ENCODE measurements at places on chromosomes 12 and 14.

DNA sequence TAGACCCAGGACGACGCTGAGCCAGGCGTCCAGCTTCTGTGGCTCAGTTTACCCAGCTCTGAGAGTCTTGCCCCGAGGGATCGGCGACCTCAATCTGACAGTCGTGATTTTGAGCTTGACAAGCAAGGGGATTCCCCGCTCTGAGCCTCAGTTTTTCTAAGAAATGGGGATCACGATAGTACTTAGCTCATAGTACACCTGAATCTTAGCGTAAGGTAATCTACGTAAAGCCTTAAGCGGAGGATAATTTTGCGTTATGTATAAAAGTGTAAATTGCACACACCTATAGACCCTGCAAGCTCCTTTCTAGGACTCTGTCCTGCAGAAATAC lies 285 bp downstream of the MVK start:
- DNase-seq: no peak

DNA sequence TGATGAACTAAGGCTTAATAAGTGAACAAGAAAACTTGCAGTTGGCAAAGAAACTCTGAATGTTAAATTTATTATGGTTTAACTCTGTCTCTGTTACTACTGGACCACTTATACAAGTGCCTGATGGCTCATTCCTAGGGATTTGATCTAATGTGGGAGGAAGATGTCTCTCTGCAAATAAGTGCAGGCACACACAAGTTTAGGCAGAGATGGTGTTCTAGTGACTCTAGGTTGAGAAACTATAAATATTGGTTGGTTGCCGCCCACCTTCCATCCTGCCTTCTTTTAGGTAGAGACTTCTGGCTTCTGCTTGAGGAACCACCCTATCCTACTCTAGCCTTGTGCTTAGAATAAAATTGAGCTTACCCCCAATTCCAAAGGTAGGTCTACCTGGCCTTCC lies 256.2 kb downstream of the PAWR start:
- DNase-seq: no peak

DNA sequence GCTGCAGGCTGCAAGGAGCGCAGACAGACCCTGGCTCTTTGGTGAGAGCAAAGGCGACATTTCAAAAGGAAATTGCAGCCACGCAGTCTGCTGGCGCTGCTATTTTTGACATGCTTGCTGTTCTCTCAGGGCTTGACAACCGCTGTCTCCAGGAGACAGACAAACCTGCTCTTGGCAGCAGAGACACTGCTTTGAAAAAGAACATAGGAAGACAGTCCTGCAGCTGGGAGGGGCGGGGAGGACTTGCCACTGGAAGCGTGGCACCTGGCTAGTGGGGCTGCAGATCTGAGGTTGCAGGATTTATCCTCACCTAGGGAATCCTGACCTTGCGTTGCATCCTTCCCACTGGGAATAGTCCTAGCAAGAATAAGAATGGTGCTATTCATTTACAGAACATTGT lies 91.8 kb upstream of the KCNA1 start:
- DNase-seq: peak; percentile 78

DNA sequence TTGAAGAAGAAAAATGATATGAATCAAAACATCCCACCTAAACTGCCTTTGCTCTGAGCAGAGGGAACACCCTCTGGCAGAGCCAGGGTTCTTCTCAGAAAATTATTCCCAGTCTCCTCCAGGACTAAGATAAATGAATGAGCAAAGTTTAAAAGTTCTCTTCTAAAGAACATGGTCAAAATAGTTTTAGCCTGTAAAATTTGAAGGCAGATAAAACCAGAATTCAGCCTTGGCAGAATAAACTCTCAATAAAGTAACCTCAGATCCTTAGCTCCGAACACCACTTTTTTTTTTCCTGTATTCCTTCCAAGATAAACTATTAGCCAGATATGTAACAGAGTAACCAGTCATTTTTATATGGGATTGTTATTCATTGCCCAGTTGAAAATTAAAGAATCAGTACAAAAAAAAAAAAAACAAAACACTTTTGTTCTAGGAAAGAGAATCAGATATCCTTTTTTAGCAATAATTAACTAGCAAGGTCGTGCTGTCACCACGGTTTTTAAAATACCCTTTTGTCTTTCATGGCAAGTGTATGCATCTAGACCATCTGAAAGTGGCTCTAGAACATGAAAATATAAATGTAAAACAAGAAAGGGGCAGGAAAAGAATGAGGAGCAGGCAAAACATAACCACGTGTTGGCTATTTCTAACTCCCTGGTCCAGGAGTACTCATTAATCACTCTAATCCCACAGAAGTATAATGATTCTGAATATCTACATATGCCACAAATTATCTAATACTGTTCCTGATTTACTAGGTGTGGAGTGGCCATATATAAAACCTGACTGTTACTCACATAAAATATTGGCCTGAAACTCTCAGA lies 60.8 kb downstream of the CAPZA3 start:
- DNase-seq: no peak

DNA sequence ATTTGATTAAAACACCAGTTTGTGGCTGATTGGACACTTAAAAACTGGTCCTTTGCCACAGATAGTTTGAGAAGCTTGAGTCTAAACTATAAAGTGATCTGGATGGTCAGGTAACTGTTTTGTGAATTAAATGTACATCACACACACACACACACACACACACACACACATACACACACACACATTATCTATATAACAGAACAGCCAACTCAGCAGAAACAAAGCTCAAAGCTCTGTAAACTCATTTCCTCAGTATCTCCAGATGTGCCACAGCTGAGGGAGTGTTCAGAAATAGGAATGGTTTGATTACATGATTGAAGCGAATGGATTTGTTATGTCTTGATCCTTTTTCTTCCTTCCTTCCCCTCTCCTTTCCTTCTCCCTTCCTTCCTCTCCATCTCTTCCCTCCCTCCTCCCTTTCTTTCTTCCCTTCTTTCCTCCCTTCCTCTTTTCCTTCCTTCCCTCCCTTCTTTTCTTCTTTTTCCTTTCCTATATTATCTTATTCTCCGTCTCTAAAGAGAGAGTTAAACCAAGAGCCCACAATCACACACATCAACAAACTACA lies 100.3 kb downstream of the LLPH start:
- no peak for DNase-seq

DNA sequence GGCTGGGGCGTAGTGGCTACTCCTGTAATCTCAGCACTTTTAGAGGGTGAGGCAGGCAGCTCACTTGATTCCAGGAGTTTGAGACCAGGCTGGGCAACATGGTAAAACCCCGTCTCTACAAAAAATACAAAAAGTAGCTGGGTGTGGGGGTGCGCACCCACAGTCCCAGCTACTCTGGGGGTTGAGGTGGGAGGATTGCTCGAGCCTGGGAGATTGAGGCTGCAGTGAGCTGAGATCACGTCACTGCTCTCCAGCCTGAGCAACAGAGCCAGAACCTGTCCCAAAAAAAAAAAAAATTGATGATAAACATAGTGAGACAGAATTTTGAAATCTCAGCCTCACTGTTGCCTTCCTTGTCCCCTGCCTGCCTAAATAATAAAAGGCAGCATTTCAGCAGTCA lies 40.0 kb downstream of the PTPN11 start:
- DNase-seq: no peak

- peak; percentile 13 for DNase-seq
These were observed at the start of gene PLEKHD1 for GRCh38 chr14:69484444-69485314. Gene PLEKHD1 (plus strand): TSS chr14:69484728. CDS start chr14:69484966, 238 bp downstream.

DNA sequence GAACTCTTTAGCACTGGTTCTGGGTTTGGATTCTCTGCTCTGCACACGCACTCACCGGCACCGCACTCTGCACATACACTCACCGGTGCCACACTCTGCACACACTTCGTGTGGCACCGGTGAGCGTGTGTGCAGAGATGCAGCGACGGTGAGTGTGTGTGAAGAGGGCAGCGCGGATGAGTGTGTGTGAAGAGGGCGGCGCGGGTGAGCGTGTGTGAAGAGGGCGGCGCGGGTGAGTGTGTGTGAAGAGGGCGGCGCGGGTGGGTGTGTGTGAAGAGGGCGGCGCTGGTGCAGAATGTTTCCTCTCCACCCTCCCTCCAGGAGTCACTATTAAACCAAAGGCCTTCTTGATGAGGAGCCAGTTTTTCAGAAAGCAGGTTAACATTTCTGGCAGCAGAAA lies 49.2 kb upstream of the MMP17 start:
- DNase-seq: no peak

- no peak for DNase-seq
These were observed 259.7 kb downstream of the NELL2 start for GRCh38 chr12:44616402-44616801.

DNA sequence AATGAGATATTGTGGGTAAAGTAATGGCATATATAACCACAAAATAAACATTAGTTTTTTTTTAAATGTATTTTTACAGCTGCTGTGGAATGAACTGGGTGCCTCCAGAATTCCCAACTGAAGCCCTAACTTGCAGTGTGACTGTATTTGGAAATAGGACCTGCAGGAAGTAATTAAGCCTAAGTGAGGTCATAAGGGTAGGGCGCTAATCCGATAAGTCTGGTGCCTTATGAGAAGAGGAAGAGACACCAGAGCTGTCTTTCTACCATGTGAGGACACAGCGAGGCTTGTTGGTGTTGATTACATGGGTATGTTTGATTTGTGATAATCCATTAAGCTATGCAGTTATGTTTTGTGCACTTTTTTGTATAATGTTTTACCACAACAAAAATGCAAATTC lies 136.8 kb downstream of the TPH2 start:
- no peak for DNase-seq

GRCh38 chr14:96038920-96039632 lies at the start of gene C14orf132:
Gene C14orf132 (plus strand): TSS chr14:96039362. CDS start chr14:96039501, 139 bp downstream.
- no peak for DNase-seq

GRCh38 chr14:49702725-49703124 lies 9.8 kb downstream of the KLHDC1 start:
- DNase-seq: no peak

DNA sequence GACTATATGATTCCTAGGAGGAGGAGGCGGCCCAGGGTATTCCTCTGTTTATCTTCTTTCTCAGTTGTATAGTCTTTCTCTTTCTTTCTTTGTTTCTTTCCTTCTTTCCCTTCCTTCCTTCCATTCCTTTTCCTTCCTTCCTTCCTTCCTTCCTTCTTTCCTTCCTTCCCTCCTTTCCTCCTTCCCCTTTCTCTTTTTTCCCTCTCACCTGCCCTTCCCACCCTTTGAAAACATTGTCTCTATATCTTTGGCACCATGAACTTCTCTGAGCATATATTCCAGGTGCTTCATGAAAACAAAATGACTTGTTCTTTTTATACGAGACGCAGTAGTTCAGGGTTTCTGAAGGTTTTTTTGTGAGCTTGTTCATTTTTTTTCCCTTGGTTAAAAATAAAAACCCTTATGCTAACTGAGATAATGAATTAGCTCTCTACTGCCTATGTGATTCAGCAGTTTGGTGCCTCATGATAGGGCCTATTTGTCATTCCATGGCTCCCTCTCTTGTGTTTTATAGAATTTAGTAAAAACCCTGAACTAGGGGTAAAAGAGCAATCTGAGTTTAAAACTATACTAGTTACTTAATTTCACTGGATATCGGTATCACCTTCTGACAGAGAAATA lies 3.2 kb upstream of the TESPA1 start:
- DNase-seq: no peak

DNA sequence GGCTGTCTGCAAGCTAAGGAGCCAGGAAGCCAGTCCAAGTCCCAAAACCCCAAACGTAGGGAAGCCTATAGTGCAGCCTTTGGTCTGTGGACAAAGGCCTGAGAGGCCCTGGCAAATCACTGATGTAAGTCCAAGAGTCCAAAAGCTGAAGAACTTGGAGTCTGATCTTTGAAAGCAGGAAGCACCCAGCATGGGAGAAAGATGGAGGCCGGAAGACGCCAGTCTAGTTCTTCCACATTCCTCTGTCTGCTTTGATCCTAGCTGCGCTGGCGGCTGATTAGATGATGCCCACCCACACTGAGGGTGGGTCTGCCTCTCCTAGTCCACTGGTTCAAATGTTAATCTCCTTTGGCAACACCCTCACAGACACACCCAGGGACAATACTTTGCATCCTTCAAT lies 58.5 kb downstream of the CAPS2 start:
- DNase-seq: no peak

- DNase-seq: no peak
These were observed 100.3 kb downstream of the SAMD4A start for GRCh38 chr14:54667026-54667744.

GRCh38 chr12:80019691-80020090 lies 79.6 kb upstream of the OTOGL start:
- DNase-seq: no peak

DNA sequence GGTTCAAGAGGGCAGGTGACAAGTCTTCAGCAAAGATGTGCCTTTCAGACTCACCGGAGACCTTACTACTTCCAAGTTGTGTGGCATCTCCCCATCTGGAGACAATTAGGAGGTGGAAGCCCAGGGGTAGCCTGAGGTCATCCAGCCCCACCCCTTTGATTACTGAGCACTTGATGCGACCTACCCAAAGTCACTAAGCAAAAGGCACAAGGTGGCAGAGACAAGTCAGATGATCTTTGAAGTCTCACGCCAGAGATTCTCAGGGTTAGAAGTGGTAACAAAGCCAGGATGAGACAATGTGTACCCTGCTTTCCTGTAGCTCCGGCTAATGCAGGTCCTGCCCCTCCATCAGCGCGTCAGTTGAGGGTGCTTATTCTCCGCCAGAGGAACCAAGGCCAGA lies 1.4 kb upstream of the FOXN3 start:
- peak; percentile 10 for DNase-seq

GRCh38 chr14:84028080-84028604 lies 1501.8 kb upstream of the FLRT2 start:
- no peak for DNase-seq

- DNase-seq: no peak
These were observed 49.4 kb downstream of the BICD1 start for GRCh38 chr12:32155961-32156529.

DNA sequence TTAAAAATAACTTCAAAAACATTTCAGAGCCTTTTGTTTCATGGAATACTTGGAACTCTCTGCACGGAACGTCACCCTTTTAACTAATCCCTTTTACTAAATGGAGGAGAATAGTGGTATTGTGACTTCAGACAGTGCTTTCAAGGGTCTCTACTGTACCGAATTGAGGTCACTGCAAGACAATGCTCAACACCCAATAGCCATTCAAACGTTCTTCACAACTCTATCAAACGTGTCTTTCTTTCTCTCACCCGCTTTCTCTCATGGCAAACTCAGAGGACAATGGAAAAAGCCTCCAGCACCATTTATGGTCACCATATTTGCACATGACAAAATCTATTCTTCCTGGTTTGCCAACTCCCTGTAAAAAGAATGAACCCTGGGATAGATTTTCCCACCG lies 132.1 kb upstream of the SOX5 start:
- no peak for DNase-seq

- DNase-seq: peak; percentile 18
These were observed 65.4 kb upstream of the RIC8B start for GRCh38 chr12:106709068-106709511.

DNA sequence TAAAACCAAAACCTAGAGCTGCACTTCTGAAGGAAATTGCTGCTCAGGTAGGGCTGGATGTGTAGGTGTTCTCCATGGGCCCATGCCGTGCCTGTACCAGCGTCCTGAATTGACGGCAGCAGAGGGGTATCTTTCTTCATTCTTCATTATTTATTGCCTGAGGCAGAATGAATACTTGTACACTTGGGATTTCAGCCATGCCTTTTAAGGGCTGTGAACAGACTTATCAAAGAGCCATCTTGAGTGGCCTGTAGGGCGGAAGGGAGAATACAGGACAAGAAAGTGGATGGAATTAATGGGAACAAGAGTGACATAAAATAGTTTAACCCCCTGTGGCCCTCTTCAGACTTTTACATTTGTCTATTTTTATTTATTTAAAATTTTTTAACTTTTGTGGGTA lies 61.4 kb downstream of the RASSF3 start:
- no peak for DNase-seq

All from RPMI8226 (cell line).